Hematopoietic multipotent progenitor cell treated with erythropoietin and hydrocortisone succinate and interleukin-3 and kit ligand, for 17 days (in vitro differentiated cells): ENCODE measurements at places on chromosomes 5 and 9.

GRCh38 chr5:67857502-67857901 lies 358.1 kb upstream of the PIK3R1 start:
- no peak for DNase-seq

DNA sequence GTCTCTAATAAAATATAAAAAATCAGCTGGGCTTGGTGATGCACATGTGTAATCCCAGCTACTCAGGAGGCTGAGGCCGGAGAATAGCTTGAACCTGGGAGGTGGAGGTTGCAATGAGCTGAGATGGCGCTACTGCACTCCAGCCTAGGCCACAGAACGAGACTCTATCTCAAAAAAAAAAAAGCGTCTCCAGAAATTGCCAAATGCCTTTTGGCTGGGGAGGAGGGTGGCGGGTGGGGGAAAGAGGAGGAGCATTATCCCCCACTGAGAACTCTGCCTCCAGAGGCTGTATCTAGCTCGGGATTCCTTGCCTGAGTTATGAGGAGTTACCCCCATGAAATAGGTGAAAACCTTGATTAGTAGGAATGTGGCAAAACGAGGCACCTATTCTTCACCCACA lies 4.8 kb downstream of the ROPN1L start:
- no peak for DNase-seq

- DNase-seq: no peak
These were observed 351.8 kb downstream of the EBF1 start for GRCh38 chr5:158747816-158748432.

DNA sequence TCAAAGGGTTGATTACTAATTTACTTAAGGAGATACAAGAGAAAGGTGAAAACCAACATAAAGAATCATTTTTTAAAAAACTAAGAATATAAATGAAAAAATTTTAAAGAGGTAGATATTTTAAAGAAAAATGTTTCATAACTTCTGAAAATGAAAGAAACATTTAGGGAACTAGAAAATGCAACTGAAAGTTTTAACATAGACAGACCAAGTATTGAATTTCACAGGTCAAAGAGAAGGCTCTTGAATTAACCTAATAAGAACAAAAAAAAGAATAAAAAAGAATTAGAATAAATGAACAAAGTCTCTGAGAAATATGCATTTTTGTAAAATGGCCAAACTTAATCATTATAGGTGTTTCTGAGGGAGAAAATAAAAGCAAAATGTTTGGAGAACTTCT lies 16.1 kb upstream of the FAM174A start:
- DNase-seq: no peak

DNA sequence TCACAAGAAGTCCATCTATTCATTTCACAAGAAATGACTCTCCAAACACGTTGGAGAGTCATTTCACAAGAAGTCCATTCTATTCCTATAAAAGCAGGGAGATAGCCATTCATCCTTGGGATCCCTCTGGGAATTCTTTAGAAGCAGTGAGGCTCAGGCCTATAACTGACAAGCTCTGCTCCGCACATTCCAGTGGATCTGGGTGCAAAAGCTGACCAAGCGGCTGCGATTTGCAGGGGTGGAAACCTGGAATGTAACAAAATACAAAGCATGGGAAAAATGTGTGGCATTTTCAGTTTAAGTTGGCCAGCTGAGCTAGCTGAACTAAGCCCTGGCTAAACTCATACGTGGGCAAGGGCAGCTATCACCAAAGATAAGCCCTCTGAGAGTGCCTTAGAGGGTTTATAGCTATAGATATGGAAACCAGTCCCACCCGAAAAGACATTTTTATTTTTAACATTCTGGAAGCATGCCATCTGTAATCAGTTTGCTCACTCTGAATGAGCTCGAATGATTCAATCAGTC lies 8.7 kb downstream of the TAS2R1 start:
- DNase-seq: no peak

DNA sequence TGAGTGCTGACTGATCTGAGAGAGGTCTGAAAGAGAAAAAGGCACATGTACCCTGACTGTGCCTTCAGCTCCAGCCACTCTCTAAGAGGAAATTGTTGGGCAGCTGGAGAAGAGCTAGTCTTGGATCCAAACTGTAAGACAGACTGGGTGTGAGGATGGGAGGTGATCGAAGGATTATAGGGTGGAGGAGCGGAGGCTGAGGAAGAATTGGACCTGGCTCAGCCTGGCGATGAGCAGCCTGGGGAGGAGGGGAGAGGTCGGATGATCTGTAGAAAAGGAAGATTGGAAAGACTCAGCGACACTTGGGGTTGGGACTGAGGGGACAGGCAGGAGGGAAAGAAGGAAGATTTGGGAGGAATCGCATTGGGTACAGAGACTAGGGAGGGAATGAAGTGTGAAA lies 98.6 kb upstream of the SLC25A48 start:
- no peak for DNase-seq

DNA sequence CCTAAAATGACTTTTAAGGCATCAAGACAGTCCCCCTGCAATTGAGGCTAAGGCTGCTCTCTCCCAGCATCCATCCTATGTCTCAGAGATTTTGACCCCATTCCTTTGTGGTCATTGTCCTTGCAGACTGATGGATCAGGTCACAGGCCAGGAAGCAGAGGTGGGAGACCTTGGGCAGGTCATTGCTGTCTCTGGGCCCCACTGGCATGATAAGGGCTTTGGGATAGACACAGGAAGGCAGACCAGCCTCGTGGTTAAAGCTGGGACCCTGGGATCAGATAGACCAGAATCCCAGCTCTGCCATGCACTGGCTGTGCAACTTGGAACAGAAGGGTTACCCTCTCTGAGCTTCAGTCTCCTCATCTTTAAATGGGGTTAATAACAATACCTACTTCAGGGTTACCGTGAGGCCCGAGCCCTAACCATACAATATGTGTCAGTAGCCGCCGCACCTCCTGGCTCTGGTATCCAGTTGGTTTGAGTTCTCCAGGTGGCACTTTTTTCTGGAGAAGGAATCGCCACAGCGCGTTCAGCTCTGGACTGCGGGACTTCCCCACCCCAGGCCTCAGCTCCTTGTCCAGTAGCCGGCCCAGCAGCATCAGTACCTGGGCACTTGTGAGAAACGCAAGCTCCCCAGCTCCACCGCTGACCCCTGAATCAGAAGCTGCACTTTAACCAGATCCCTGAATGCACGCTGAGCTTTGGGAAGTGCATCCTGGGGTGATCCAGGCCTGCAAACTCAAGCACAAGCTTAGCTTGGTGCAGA lies 21.4 kb downstream of the LAMC3 start:
- DNase-seq: no peak

DNA sequence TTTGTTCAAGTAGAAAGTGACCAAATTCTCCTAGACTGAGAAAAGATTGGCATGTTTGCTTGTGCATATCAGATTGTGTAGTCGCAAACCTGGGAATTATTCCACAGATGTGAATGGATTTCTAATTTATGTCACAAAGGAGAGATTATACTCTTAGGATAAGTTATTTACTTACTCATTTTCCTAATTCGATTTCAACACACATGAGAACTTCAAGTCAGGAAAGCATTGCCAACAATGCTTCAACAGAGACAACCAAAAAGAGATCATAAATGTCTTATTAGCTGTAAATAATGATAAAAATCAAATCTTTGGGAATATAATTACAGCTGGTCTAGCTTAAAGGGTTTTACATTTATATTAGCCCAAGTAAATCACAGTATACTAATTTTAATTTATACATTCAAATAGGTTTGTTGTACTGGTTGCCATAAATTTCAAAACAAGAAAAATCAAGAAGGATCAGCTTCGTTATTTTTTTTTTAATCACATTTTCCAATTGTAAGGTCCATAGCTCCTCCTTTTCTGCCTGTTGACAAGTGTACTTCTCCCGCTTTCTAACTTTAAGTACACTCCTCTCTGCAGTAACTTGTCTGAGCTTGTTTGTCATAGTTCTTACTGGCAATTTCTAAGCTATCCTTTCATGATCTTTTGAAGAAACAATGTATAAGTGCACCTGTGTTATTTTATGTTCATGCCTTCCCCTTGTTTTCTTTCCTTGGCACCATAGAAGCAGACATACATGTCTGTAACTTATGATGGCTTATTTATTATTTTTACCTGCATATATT lies 246.6 kb downstream of the DEPDC1B start:
- no peak for DNase-seq

DNA sequence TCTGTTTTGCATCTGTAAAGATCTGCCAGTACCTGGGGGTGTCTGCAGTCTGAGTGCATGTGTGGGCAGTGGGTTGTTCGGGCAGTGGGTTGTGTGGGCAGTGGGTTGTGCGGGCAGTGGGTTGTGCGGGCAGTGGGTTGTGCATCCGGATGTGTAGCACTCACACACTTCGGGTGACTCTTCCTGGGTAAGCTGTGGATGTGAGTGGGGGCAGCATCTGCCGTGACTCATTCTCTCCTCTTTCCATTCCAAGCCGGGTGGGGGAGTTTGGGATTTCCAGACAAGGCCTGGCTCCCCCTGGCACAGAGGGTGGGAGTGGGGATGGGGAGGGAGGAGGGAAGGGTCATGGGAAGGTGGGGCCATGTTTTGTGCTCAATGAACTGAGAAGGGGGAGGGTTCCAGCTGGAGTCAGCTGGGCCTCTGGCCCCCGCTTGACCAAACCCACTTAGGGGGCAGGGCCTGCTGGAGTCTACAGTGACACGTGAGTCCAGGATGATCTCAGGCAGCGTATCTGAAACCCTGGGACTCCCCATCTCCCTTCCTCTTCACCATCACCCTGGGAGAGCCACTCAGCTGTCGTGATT lies 8.3 kb downstream of the CRB2 start:
- DNase-seq: no peak

DNA sequence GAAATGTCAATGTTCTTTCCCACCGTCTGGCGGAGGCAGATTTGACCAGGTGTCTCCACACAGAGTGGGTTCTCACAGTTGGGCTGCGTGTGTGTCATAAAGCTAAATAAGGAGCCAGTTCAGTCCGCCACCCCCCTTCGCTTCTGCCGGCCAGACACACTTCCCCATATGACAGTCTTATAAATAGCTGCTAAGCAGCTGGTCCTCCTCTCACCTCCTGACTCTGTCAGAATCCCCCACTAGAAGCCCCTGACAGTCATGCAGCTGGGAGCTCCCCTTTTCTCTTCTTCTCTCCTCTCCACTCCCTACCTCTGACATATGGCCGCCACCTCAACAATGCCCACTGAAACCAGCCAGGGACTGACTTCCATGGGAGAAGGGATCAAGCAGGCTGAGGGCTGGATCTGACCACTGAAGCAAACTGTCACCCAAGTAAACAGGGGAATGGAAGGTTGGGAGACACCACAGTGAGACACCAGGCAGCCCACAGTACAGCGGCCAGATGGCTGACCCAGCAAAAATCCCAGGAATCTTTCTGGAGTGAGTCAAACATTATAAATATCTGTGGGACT lies 141.9 kb upstream of the EFNA5 start:
- no peak for DNase-seq

- DNase-seq: no peak
These were observed 24.8 kb downstream of the PTBP3 start for GRCh38 chr9:112308588-112308987.

DNA sequence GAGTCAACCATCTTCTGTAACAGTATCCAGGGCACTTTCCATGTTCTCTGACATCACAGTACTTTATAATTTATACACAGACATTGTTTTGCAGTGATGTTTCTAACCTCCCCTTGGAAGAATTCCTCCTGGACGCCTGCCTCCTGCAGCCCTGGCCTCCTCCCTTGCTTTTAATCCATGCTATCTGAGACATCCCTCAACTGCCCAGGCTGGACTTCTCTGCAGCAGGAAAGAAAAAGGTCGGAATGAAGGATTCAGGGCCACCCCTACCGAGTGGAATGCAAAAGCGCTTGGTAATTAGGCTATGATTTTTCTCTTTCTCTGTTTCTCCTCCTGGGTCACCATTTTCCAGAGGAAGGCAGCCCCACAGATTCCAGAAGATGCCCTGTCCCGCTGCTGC lies 47.0 kb upstream of the SHC3 start:
- DNase-seq: no peak

- DNase-seq: no peak
These were observed 185.8 kb downstream of the CDK5RAP2 start for GRCh38 chr9:120394058-120394669.

DNA sequence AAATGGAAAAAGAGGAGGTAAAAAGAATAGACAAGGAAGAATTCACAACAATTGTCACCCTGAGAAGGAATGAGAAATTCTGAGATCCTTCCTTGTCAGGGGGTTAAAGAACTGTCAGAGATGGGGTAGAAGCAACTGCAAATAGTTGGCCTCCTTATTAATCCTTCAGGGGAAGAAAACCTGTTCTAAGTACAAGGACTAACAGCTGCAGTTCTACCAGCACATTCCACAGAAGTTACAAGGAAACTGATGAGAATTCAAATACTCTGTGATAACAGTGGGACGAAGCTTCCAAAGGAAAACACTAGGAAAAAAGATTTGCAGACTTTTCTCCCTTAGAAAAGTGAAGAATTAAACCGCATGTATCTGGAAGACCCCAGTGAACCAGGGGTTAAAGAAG lies 93.7 kb downstream of the OR2K2 start:
- no peak for DNase-seq

GRCh38 chr9:100428871-100429654 lies 2.1 kb downstream of the MSANTD3 start:
- DNase-seq: no peak

DNA sequence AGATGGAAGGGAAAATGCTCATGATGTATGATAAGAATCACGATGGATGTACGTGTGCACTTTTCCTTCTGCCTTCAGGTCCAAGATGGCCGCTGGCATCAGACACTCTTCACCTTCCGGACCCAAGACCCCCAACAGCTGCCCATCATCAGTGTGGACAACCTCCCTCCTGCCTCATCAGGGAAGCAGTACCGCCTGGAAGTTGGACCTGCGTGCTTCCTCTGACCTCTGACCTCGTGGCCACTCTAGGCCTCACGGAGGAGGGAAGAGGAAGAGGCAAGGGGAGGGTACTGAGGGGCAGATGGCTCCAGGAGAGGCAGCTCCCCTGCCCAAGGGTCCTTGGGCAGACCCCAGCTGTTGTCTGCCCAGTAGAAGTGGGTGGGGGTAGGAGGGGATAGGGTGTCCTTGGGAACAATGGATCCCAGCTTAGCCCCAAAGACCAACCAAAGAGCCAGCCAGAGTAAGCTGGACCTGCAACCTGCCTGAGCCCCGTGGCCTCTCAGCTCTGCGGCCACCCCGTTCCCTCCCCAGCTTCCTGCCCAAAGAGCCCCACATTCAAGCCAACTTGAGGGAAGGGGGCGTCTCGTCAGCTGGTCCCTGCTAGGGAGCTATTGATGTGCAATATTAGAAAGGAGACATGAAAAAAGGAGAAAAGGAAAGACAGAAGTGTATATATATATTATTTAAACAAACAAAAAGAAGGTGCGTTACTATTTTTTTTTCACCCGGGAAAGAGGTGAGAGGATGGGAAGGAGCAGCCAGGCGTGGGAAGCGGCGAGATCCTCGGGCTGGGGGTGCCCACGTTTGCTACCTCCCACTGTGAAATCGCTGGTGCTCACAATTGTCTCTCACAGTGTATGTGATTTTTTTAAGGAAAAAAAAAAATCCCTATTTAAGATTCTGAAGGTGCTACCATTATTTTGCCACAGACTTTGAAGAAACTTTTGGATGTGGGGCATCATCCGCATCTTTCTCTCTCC lies 12.1 kb upstream of the ORM1 start:
- no peak for DNase-seq

GRCh38 chr5:159764283-159765134 lies 151.8 kb upstream of the ADRA1B start:
- DNase-seq: no peak

- DNase-seq: no peak
These were observed 58.2 kb upstream of the PRR16 start for GRCh38 chr5:120405923-120406322.
